ENCODE measurements at places on chromosomes 5 and 9. TPM values are rescaled to one million over a fixed set of nuclear protein-coding genes. Genes with fewer than 3 reads are reported as not detected.

Gene C5orf52
- total RNA-seq = not detected

Gene CCDC187
- total RNA-seq = 0.23 TPM

Gene CDKN2A
- 0.46 TPM for total RNA-seq

Gene NRG2
- 5.1 TPM for total RNA-seq

Measured in diencephalon (tissue), 1 donor.